ENCODE measurements at places on chromosomes 7 and 10. TPM values are rescaled to one million over a fixed set of nuclear protein-coding genes. Genes with fewer than 3 reads are reported as not detected.

TLX1 gene
- total RNA-seq: not detected

CPA2 gene
- total RNA-seq: not detected

ABCB1 gene
- total RNA-seq: 0.22 TPM

CLRN3 gene
- total RNA-seq: not detected

ANKRD1 gene
- 14.1 TPM for total RNA-seq

STN1 gene
- total RNA-seq: 24.6 TPM

All from A549 treated with GW870086 at 1 μM for 4 hours (cell line).